ENCODE measurements at places on chromosomes 6 and 20.

- DNase-seq, result no peak
- H3K4me1 ChIP-seq, result peaks cover 8% of the 10 kb centered on the region
- no peak overlapping the region for H3K4me3 ChIP-seq
These were observed 52.8 kb upstream of the MPC1 start for GRCh38 chr6:166435574-166435973.

GRCh38 chr6:82381278-82381677 is 17.7 kb downstream of the TPBG start:
- no peak for DNase-seq
- no peaks in the 10 kb centered on the region for H3K36me3 ChIP-seq
- no peaks in the 10 kb centered on the region for H3K4me1 ChIP-seq
- no peak overlapping the region for H3K27ac ChIP-seq
- H3K27me3 ChIP-seq, result no peaks in the 10 kb centered on the region

- H3K27ac ChIP-seq, result no peak overlapping the region
- no peaks in the 10 kb centered on the region for H3K36me3 ChIP-seq
These were observed 1.4 kb downstream of the C6orf132 start for GRCh38 chr6:42140756-42141602.

DNA sequence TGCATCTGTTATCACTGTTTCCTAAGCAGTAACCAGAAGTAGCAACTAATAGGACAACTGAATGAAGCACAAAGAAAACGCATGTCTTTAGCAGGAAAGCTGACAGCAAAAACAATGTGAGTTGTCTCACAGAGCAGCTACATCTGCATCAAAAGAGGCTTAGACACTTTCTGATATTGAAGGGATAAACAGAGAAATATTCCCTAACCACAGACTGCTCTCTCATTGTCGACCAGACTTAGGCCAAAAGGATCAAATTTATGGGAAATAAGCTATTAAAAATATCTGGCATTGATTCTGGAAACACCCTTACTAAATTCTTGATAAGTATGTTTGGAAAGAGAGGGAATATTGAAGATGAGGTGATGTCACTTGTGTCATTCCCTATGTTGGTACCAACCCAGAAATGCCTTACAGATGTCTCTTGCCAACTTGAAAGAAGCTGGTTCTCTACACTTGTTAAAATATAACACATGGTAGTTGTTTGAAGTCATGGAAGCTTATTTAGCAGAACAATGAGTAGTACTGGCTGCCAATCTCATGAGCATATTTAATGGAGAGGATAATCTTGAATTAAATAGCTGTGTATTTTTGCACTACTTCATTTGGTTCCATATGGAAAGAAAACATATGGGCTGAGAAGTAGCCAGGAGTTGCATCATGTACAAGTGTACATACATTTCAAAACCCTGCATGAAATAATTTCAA is 929.3 kb upstream of the MAN1A1 start:
- H3K4me3 ChIP-seq, result no peak overlapping the region
- no peaks in the 10 kb centered on the region for H3K4me1 ChIP-seq
- H3K27me3 ChIP-seq, result no peaks in the 10 kb centered on the region
- no peak overlapping the region for H3K27ac ChIP-seq
- DNase-seq, result no peak
- H3K36me3 ChIP-seq, result no peaks in the 10 kb centered on the region

- H3K36me3 ChIP-seq, result no peaks in the 10 kb centered on the region
- no peak overlapping the region for H3K27ac ChIP-seq
- no peaks in the 10 kb centered on the region for H3K27me3 ChIP-seq
- DNase-seq, result no peak
These were observed 1276.8 kb upstream of the ADGRB3 start for GRCh38 chr6:67358241-67358640.

GRCh38 chr6:156058356-156058755 is 602.7 kb upstream of the NOX3 start:
- DNase-seq, result no peak
- no peak overlapping the region for H3K27ac ChIP-seq
- H3K36me3 ChIP-seq, result no peaks in the 10 kb centered on the region
- no peaks in the 10 kb centered on the region for H3K27me3 ChIP-seq
- H3K4me1 ChIP-seq, result no peaks in the 10 kb centered on the region

- H3K4me1 ChIP-seq, result peaks cover 19% of the 10 kb centered on the region
- H3K36me3 ChIP-seq, result peaks cover 3% of the 10 kb centered on the region
- peak within 1 kb of the TSS; percentile 82 for H3K27ac ChIP-seq
- peak within 1 kb of the TSS; percentile 89 for H3K4me3 ChIP-seq
- DNase-seq, result peak; percentile 45
- H3K27me3 ChIP-seq, result no peaks in the 10 kb centered on the region
These were observed at the start of gene COMMD7 for GRCh38 chr20:32743237-32744112. Gene COMMD7 (minus strand): TSS chr20:32743467. CDS start chr20:32743391, 76 bp downstream.

DNA sequence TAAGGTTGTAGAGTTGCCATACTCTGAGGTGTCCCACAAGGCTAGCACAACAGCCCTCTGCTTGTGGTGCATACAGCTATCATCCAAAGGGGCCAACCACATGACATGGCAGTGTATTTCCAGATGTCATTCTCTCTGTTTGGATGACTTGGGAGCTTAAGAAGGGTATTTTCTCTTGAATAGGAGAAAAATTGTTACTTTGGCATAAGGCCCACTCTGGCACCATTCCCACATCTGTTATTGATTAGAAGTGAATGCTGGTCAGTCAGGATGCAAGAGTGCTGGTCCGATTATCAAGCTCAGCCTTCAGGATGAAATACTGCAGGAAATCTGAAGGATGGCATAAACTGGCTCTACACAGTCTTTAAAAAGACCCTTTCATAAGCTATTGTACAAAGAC is 83.6 kb upstream of the C20orf144 start:
- H3K27ac ChIP-seq, result no peak overlapping the region
- H3K4me1 ChIP-seq, result no peaks in the 10 kb centered on the region
- H3K4me3 ChIP-seq, result no peak overlapping the region
- H3K36me3 ChIP-seq, result no peaks in the 10 kb centered on the region
- no peak for DNase-seq

GRCh38 chr6:127924440-127924839 is 23.6 kb upstream of the THEMIS start:
- DNase-seq, result no peak
- no peaks in the 10 kb centered on the region for H3K36me3 ChIP-seq
- no peak overlapping the region for H3K27ac ChIP-seq
- no peak overlapping the region for H3K4me3 ChIP-seq

GRCh38 chr20:58494923-58495622 is 20.1 kb downstream of the APCDD1L start:
- no peaks in the 10 kb centered on the region for H3K4me1 ChIP-seq
- no peaks in the 10 kb centered on the region for H3K36me3 ChIP-seq
- H3K27ac ChIP-seq, result no peak overlapping the region
- no peaks in the 10 kb centered on the region for H3K27me3 ChIP-seq

Data from effector memory CD4-positive, alpha-beta T cell (primary cell).